ENCODE measurements at places on chromosomes 2 and 18. TPM values are rescaled to one million over a fixed set of nuclear protein-coding genes. Genes with fewer than 3 reads are reported as not detected.

DNA sequence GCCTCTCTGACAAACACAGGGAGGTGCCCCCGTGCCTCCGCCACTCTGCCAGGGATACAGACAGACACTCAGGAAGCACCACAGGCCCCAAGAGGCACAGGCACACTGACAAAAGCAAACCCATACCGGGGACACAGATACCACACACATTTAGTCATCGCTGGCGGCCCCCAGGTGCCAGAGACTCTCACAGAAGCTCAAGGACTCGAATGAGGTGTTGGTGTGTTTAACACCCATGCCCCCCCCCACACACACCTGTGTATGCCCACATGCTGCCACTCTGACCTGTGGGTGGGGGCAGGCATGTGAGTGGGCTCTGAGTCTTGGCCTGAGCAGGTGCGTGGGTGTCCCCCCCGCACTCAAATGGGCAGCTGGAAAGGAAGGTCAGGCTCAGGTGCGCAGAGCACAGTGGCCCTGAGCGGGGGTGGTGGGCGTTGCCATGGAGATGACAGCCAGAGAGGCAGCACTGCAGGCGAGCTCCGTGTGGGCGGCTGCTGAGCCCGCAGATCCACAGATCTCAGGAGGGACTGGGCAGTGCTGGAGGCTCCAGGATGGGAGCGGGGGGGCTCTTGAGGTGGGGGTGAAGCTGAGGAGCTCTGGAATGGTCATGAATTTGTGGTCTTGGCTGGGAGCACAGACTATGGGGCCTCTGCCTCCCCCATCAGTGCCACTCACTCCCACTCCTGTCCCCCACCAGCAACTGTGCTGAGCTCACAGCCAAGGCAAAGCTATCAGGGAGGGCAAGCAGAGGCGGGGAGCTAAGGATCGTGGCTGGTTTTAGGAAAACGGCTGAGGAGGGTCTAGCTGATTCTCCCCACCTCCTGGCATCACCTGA is 73.9 kb upstream of the TAF1B start:
- no peaks in the 10 kb centered on the region for H3K27me3 ChIP-seq
- H3K36me3 ChIP-seq: no peaks in the 10 kb centered on the region
- peak; percentile 47 for DNase-seq
- H3K4me1 ChIP-seq: peaks cover 7% of the 10 kb centered on the region
- no peak overlapping the region for H3K4me3 ChIP-seq
- no peak overlapping the region for H3K27ac ChIP-seq

DNA sequence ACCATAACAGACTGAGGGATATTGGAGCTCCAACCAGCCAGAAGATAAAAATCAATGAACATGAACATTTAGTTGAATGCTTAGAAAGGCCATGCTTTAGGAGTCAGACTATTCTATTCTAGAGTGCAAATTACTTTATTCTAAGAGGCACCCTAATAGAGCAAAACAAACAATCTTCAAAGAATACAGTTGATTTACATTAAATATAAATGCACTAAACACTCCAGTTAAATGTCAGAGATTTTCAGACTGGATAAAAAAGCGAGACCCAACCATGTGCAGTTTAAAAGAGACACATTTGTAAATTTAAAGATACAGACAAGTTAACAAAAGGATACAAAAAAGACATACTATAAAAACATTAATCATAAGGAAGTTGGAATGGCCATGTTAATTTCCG is 214.0 kb upstream of the SMAD7 start:
- peaks cover 25% of the 10 kb centered on the region for H3K4me1 ChIP-seq
- H3K27ac ChIP-seq: no peak overlapping the region
- peaks cover 37% of the 10 kb centered on the region for H3K36me3 ChIP-seq
- DNase-seq: no peak
- no peaks in the 10 kb centered on the region for H3K27me3 ChIP-seq

GRCh38 chr2:128477026-128477820 is 158.6 kb upstream of the HS6ST1 start:
- H3K4me3 ChIP-seq: no peak overlapping the region
- no peak overlapping the region for H3K27ac ChIP-seq
- DNase-seq: no peak
- H3K27me3 ChIP-seq: peaks cover 48% of the 10 kb centered on the region
- no peaks in the 10 kb centered on the region for H3K36me3 ChIP-seq
- peaks cover 10% of the 10 kb centered on the region for H3K4me1 ChIP-seq

GRCh38 chr18:8688816-8689215 is 16.5 kb upstream of the MTCL1 start:
- H3K36me3 ChIP-seq: no peaks in the 10 kb centered on the region
- H3K4me1 ChIP-seq: no peaks in the 10 kb centered on the region
- no peak overlapping the region for H3K27ac ChIP-seq
- no peaks in the 10 kb centered on the region for H3K27me3 ChIP-seq
- DNase-seq: no peak

Gene IL1R2
- total RNA-seq: 0.28 TPM

- no peaks in the 10 kb centered on the region for H3K36me3 ChIP-seq
- no peaks in the 10 kb centered on the region for H3K4me1 ChIP-seq
- no peak overlapping the region for H3K4me3 ChIP-seq
- H3K27ac ChIP-seq: no peak overlapping the region
- no peak for DNase-seq
Observed at GRCh38 chr18:32754508-32755263, 18.1 kb downstream of the KLHL14 start.

Gene CSRNP3
- total RNA-seq: not detected

GRCh38 chr2:36193680-36194079 is 161.9 kb upstream of the CRIM1 start:
- no peaks in the 10 kb centered on the region for H3K4me1 ChIP-seq
- H3K36me3 ChIP-seq: no peaks in the 10 kb centered on the region
- no peak overlapping the region for H3K27ac ChIP-seq
- no peak for DNase-seq

DNA sequence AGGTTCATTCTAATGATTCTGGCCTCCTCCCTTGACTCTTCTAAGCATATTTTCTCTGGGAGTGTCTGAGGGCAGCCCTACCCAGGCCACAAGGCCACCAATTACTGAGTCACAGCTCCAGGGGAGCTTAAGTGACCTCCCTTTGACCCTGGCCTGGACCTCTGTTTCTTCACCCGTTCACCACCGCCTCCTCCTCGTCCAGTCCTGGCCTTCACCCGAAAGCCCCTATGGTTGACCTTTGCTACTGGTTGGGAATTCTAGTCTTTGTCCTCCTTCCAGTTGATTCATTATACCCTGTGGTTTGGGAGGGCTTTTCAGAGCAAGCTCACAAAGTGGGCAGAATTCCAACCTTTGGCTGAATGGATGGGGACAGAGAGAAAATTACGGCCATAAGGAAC is 72.6 kb downstream of the NRP2 start:
- no peaks in the 10 kb centered on the region for H3K4me1 ChIP-seq
- H3K4me3 ChIP-seq: no peak overlapping the region
- H3K36me3 ChIP-seq: no peaks in the 10 kb centered on the region
- no peak overlapping the region for H3K27ac ChIP-seq

- DNase-seq: no peak
- no peak overlapping the region for H3K4me3 ChIP-seq
- H3K4me1 ChIP-seq: no peaks in the 10 kb centered on the region
- no peaks in the 10 kb centered on the region for H3K27me3 ChIP-seq
- H3K36me3 ChIP-seq: no peaks in the 10 kb centered on the region
Observed at GRCh38 chr18:28478531-28478930, 301.6 kb upstream of the CDH2 start.

- no peak for DNase-seq
- no peak overlapping the region for H3K4me3 ChIP-seq
- no peaks in the 10 kb centered on the region for H3K27me3 ChIP-seq
Observed at GRCh38 chr18:42201137-42201536, 246.1 kb downstream of the PIK3C3 start.

Data from activated naive CD8-positive, alpha-beta T cell treated with anti-CD3 and anti-CD28 coated beads for 36 hours (primary cell).